ENCODE measurements at places on chromosomes 4 and X.

DNA sequence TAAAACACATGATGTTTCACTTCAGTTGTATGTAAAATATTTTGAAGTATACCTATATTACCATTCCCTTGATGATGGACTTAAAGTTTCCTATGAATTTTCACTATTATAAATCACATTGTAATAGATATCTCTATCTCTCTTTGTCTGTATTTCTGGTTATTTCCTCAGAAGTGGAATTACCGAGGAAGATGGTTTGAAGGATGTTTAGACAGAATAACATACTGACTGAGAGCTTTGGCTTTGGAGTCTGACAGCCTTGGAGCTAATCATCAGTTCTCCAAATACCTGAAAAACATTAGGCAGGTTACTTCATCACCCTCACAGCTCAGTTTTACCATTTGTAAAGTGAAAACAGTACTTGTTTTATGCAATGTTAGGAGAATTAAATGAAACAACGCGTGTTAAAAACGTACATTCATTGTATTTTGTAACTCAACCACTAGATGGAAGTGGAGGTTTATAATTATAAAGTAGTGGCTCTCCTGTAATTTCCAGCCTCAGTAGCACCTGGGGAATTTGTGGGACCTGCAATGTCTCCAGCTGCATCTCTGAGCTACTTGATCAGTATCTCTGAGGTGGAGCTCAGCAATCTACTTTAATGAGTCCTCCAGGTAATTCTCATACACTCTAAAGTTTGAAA, 14.3 kb downstream of the JCHAIN start:
- DNase-seq = peak; percentile 41

DNA sequence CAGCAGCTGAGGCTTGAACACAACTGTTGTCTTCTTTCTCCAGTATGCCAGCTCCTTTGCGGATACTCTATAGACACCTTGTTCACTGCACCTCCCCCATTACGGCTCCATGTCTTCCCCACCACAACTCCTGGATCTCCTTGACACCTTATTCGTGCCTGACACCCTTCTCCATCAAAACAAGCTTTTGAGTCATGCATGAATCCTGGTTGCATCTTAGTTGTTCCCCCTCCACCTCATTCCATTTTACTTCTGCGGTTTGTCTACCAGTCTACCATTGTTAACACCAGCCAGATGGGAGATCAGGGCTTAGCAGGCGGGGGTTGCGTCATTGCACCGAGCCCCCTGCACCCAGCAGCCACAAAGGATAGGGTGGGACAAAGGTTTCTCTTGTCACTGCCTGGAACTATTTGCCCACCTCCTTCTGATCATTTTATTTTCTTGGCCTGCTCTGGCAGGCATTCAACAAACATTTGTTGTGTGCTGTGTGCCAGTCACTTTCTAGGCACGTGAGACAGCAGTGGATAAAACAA, 2.0 kb upstream of the CDK16 start:
- DNase-seq = no peak

GRCh38 chrX:110853610-110854009, 58.0 kb upstream of the CHRDL1 start:
- DNase-seq = no peak

- DNase-seq = no peak
Observed at GRCh38 chr4:140027101-140027500, 126.9 kb downstream of the MAML3 start.

DNA sequence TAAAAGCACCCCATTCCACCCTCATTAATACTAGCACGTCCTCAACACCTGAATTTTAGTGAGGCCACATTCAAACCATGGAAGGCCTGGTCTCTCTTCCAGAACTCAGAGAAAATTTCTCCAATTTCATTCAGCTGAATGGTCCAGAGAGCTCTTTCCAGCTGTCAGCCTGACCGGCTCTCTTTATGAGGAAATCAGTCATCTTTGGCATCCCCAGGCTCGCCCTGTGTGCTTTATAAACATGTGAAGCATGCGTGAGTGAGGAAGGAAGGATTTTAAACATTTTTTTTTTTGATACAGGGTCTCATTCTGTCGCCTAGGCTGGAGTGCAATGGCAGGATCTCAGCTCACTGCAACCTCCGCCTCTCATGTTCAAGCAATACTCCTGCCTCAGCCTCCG, 1812.9 kb upstream of the TENM3 start:
- no peak for DNase-seq

Measured in Caki2 (cell line).